Transverse colon (tissue), 4 donors: ENCODE measurements at places on chromosomes 5 and 9. TPM values are rescaled to one million over a fixed set of nuclear protein-coding genes. Genes with fewer than 3 reads are reported as not detected.

Gene RNF14
- 66.7 TPM for total RNA-seq

Gene PSMD5
- 36.6 TPM for total RNA-seq

Gene CRAT
- 161 TPM for total RNA-seq

Gene DNAI1
- not detected for total RNA-seq
